ENCODE measurements at places on chromosomes 2 and 18. TPM values are rescaled to one million over a fixed set of nuclear protein-coding genes. Genes with fewer than 3 reads are reported as not detected.

DNA sequence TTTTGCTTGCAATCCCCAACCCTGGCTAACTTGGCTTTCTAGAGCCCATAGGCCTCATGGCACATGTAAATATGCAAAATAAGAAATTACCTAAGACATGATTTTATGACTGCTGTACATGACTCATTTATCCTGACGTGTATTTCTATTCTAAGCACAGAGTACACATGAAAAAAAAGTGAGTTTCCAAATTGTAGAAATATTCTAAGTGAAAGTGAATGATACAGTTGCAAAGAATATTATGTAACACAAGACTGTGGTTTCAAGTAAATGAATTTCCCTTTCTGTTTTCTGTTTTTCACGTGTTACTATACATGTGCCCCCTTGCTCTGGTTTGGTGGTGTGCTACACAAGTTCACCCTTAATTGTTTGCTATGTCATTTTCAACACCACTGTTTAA, 162.4 kb downstream of the LRP1B start:
- no peak for DNase-seq

- DNase-seq = peak; percentile 64
Measured at GRCh38 chr18:75247611-75248421, 37.2 kb downstream of the TSHZ1 start.

DNA sequence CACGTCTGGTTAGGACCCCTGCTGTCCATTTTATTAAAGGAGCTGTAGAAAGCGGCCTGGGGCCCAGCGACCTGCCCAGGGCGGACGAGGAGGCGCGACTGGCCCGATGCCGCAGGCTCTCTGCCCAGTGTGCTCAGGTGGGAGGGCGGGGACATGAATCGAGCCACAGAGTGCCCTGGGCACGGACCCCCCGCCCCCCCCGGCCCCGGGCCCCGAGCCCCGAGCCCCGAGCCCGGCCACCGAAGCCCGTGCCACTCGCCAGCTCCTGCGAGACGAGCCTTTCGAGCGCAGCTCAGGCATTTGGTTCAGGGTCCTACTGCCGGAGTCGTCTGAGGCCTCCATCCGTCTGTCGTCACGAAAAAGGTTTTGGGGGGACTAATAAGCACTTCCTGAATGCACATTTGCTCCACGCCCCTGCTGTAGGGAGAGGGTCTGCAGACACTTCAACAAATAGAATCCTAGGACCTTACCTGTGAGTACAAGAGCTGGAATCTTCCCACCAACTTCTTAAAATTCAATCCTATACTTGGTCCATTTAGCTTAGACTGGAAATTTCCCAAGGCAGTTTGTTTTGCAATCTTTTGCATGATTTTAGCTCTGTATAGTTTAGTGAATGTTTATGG, 602 bp upstream of the ADAM17 start:
- peak; percentile 32 for DNase-seq

GRCh38 chr2:71631411-71631931, 178.1 kb downstream of the DYSF start:
- peak; percentile 37 for DNase-seq

Gene DYNAP
- not detected for total RNA-seq

DNA sequence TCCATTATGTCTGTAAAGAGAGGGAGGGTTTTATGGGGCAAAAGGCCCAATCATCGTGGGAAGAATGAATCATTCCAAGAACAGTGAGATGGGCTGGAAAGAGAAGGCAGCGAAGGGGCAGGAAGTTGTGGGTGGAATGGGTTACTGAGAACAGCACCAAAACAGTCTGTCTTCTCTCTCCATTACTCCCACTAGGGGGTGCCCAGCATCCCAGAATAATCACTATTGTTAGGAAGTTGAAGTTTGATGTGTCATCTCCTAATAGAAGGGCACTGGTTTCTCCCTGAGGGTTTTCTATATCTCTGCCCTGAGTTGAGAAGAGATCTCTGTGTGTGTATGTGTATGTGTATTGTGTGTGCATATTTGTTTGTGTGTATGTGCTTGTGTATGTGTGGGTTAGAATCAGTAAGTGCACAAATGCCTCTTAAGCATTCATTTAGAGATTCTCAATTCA, 76.6 kb upstream of the MAP4K3 start:
- peak; percentile 97 for DNase-seq

Gene B4GALT6
- total RNA-seq = not detected

- no peak for DNase-seq
Measured at GRCh38 chr2:111951486-111951885, 53.1 kb downstream of the MERTK start.

GRCh38 chr18:30588673-30589164, 453.8 kb downstream of the DSC3 start:
- no peak for DNase-seq

DNA sequence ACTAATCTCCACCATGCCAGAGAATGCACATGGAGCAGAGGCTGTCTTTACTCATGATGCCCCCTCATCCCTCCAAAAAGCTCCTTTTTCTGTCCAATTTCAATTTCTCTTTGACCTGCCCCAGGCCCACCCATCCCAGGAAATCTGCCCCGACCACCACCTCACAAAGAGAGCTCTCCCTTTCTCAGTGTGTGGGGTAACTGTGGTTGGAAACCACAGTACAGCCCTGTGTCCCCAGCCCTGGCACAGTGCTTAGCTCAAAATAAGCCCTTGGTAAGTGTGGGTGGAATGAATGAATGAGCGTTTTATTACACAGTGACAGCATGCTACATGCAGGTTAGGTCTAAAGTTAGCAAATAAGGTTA, 43.7 kb upstream of the CAB39 start:
- DNase-seq = no peak

DNA sequence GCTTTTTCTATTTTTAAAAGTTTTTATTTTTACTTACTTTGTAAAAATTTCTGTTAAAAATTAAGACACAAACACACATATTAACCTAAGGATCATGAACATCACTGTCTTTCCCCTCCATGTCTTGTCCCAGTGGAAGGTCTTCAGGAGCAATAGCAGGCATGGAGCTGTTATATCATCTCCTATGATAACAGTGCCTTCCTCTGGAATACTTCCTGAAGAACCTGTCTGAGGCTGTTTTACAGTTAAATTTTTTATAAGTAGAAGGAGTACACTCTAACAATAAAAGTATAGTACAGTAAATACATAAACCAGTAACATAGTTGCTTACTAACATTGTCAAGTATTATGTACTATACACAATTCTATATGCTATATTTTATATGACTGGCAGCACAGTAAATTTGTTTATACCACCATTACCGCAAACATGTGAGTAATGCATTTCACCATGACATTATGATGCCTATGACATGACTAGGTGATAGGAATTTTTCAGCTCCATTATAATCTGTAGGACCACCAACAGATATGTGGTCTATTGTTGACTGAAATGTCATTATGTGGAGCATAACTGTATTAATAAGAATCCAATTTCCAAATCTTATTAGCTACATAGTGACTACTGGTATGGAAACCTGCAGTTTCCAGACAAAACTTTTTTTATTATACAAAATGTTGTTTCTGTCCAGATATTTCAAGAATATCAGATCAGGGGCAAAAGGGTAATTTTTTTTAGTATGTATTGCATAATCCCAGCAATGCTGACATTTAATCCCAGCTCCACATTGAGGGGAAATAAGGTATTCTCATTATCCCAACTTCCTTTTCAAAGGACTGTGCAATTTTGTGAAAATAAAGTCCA, 337.2 kb upstream of the SLC39A10 start:
- peak; percentile 23 for DNase-seq

Gene CFC1
- total RNA-seq = not detected

Gene TRIM43B
- total RNA-seq = not detected

GRCh38 chr2:64659252-64659651, 5.5 kb upstream of the SERTAD2 start:
- DNase-seq = no peak

DNA sequence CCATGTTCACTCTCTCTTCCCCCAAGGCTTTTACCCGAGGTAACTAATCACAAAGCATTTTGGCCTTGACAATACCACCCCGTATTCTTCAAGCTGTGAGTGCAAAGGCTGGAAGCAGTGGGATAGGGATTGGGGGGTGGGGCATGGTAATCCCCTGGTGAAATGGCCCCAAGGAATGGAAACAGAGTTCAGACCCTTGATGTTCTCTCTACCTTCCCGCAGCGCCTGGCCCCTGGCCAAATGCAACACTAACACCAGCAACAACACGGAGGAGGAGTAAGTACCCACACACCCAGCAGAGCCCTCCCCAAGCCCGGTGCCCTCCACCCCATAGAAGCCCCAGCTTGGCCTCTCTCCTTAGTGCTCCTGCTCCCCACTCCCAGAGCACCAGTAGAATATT, 36.9 kb downstream of the CNGA3 start:
- no peak for DNase-seq
